ENCODE measurements at places on chromosomes 6 and 20.

DNA sequence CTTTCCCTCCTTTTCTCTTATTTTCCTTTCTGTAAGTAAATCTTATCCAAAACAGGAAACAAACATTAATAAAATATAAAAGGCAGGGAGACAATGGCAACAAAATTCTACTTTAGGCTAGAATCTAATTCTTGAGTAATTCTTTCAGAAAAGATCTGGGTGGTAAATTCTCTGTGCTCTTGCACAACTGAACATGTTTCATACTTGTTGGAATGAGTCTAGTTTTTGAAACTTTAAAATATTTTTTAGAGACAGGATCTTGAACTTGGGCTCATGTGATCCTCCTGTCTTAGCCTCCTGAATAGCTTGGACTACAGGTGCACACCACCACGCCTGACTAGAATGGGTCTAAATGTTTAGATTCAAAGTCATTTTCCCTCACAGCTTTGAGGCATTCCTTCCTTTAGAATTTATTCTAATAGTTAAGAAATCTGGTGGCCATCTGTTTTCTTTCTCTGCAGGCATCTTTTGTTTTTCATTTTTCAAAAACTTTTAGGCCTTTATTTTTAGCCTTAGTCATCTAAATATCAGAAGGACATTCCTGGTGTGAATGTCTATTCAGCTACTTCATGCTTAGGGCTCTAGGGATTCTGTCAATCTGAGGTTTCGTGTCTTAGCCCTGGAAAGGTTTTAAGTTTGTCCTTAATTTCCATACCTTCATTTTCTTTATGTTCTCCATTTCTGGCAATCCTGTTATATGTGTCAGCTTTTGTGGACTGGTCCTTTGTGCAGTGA is 76.5 kb downstream of the CDKAL1 start:
- no peak for DNase-seq

DNA sequence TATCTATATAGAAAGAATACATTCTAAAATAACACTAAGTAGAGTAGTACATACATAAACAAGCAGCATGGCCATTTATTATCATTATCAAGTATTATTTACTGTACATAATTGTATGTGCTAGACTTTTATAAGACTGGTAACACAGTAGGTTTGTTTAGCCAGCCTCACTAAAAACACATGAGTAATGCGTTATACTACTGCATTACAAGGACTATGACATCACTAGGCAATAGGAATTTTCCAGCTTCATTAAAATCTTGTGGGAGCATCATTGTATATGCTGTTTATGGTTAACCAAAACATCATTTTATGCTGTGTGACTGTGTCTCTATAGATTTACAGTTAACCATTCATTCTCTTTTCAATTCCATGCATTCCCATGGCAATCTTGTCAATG is 131.7 kb upstream of the HDGFL1 start:
- DNase-seq = no peak

- DNase-seq = no peak
These were observed 49.1 kb upstream of the CEP85L start for GRCh38 chr6:118700531-118700930.

GRCh38 chr6:99514089-99514488 is 1.1 kb downstream of the USP45 start:
- no peak for DNase-seq

GRCh38 chr20:25361287-25361683 is 29.4 kb downstream of the ABHD12 start:
- no peak for DNase-seq

DNA sequence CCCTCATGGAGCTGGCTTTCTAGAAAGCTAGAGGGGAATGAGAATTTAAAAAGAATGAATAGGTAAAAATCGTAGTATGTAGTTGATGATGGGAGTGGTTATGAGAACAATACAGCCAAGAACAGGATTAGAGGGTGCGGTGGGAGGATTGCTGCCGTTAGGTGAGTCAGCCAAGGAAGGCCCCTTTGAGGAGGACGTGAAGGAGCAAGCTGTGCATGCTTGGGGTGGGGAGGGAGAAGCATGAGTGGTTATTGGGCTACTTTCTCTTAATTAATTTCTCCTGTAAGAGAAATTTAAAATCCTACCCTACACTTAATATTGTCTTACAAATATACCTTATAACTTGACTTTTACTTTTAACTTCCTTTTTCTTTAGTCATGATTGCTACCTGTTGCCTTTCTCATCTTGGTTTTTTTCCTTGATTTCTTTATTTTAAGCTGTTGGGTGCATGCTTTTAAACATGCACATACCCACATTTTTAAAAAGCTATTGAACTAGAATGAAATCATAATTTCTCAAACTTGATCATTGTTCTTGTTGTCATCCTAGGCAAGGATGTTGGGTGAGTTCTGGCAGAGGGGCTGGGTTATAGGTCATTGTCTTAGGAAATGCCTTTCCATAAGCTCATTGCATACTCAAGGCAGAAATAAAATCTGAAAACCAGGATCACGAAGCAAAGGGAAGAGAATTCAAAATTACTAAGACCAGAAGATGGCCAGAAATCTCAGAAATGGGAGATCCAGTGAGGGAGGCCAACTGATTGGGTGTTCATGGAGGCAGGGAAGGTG is 114.5 kb downstream of the TCP11 start:
- peak; percentile 34 for DNase-seq

GRCh38 chr6:49978332-49979226 is 9.2 kb upstream of the DEFB113 start:
- no peak for DNase-seq

DNA sequence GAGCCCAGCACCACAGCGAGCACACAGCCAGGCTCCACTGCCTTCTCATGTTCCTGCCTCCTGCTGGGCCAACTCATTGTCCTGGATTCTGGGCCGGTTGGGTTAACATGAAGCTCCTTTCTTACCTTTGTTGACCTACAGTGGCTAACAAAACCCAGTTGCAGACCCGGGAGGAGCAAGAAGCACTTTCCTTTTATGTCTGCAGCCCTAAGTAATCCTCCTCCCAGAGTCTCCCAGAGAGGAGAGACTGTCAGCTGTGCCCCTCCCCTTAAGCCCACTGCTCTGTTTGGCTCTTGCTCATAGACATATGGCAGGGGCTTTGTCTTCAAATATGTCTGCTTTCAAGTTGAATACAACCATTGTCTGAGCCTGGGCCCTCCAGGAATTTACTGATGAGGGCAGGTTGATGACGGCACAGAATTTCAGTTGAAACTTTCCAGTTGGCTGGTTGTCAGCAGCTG is 55.2 kb downstream of the PSMB1 start:
- DNase-seq = no peak

DNA sequence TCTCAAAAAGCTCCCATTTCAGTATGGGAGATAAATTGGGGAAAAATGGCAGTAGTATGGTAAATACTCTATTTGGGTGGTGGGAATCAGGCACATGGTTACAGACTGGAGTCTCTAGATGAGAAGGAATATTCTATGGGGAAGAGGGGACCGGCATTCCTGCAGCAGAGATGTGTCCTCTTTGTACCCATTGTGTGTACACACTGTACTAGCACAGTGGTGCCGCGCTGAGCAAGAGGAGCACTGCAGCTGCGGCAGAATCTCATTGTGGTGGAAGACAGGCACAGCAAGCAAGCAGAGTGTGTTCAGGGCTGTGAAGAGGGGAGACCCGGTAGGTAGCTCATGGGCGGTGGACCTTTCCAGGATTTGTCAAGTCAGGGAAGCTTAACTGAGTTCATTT is 13.0 kb downstream of the AFDN start:
- DNase-seq = peak; percentile 36

- peak; percentile 70 for DNase-seq
These were observed 6.0 kb downstream of the OPN5 start for GRCh38 chr6:47787620-47788497.

Measured in Calu3 (cell line).